Left hindlimb (tissue), 1 donor: ENCODE measurements at places on chromosomes 2 and 18.

- no peak for DNase-seq
These were observed 201.9 kb downstream of the CLIP4 start for GRCh38 chr2:29317077-29317517.

DNA sequence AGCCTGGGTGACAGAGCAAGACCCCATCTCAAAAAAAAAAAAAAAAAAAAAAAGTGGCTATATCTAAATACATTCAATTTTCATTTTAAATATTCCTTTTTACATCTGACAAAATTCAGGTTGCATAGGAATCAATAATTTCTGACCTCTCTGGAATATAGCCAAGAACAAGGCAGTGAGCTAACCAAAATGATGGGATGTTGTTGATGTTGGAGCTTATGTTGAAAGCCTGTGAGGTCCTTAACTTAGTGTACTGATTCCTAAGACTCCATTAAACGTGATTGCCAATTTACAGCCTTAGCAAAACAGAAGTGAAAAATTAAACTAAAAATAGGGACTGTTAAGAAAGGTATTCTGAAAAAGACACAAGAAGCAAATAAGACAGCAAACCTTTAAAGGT is 109.6 kb downstream of the MEP1B start:
- no peak for DNase-seq

DNA sequence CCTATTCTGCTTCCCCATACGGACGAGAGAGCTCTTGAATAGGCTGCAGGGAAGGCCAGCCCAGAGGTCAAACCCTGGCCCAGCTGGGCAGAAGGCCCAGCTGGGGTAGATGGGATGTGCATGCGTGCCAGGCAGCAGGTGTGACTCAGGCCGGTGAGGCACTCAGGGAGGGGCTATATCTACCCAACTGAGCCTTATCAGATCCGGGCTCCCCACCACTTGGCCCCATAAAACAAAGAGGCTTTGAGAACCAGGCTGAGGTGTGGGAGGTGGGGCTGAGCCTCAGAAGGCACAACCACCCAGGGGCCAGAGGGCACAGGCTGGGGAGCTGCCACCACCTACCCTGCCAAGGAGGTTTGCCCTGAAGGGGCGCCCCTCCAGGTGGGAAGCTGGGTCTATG is 8.0 kb upstream of the CFAP65 start:
- DNase-seq: no peak

GRCh38 chr2:96148410-96149217 is 3.4 kb upstream of the DUSP2 start:
- peak; percentile 88 for DNase-seq

GRCh38 chr2:159204381-159205144 is 81.9 kb downstream of the WDSUB1 start:
- DNase-seq: no peak

DNA sequence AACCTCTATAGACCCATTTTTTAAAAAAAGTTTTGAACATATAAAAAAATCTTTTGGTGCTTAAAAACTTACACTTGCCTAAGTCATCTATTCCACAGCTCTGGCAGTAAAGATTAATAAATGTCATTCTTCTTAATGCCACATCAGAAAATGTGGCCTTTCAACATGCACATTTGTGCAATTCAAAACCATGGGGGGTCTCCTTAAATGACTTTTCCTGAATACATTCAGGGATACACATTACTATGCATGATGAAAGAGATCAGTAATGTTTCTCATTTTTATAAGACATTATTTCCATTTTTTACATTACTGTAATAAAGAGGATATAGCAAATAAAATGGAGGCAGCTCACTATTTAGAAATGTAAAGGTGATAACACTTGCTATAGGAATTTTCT is 142.3 kb downstream of the RBM43 start:
- DNase-seq: no peak

- DNase-seq: no peak
These were observed 356.6 kb downstream of the SPAG16 start for GRCh38 chr2:213640738-213641425.

DNA sequence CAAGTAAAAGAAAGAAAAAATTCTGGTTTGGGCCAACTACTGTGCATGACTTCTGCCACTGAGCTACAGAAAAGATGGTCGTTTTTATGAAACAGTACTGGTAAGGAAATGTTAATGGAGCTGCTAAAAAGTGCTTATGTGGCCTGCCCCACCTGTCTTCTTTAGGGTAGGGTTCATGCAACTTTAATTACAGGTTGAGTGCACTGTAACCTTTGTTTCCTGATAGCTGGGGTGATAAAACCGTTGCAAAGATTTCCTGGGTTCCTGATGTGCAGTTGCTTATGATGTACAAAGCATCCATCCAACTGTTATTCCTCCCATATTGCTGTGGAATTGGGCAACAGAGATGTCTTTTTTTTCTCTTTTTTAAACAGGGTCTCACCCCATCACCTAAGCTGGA is 34.3 kb upstream of the PUM2 start:
- no peak for DNase-seq

- no peak for DNase-seq
These were observed 3.5 kb downstream of the OBSL1 start for GRCh38 chr2:219567791-219568361.

- no peak for DNase-seq
These were observed 352.9 kb downstream of the LPIN1 start for GRCh38 chr2:12099374-12099773.

DNA sequence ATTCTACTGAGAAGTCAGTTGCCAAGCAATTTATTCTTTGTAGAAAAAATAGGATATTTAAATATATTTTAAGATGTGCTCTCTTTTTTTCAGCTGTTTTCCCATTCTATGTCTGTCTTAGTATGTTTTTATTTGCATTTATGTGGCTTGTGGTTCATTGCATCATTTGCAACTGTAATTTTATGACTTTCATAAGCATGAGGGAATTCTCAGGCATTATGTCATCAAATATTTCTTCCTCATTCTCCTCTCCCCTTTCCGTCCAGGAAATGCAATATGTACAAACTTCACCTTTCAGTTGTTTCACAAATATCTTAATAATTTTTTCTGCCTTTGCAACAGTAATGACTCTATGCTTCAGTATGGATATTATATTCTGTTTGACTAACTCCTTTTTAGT is 560.2 kb upstream of the LRATD1 start:
- DNase-seq: no peak

GRCh38 chr2:16266571-16266970 is 326.2 kb downstream of the MYCN start:
- no peak for DNase-seq

DNA sequence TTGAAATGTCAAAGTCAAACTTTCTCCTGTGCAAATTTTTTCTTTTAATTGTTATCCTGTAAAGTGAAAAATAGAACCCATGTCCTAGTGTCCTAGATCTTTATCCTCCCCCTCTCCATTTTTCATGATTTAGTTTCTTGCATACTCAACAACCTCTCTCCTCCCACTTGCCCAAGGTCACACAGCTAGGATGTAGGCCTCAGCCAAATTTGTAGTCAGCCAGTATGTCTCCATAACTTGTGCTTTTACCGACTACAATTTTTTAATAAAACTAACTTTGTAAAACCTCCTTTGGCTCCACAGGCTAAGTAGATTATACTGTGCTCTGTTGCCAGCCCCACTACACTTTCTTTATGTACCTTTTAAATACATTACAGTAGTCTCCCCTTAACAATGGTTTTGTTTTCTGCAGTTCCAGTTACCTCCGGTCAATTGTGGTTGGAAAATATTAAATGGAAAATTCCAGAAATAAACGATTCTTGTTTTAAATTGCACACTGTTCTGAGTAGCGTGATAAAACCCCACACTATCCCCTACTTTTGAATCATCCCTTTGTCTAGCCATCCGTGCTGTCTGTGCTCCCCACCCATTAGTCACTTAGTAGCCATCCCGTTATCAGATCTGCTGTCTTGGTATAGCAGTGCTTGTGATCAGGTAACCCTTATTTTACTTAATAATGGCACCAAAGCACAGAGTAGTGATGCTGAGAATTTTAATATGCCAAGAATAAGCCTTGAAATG is 22.8 kb downstream of the GULP1 start:
- no peak for DNase-seq

DNA sequence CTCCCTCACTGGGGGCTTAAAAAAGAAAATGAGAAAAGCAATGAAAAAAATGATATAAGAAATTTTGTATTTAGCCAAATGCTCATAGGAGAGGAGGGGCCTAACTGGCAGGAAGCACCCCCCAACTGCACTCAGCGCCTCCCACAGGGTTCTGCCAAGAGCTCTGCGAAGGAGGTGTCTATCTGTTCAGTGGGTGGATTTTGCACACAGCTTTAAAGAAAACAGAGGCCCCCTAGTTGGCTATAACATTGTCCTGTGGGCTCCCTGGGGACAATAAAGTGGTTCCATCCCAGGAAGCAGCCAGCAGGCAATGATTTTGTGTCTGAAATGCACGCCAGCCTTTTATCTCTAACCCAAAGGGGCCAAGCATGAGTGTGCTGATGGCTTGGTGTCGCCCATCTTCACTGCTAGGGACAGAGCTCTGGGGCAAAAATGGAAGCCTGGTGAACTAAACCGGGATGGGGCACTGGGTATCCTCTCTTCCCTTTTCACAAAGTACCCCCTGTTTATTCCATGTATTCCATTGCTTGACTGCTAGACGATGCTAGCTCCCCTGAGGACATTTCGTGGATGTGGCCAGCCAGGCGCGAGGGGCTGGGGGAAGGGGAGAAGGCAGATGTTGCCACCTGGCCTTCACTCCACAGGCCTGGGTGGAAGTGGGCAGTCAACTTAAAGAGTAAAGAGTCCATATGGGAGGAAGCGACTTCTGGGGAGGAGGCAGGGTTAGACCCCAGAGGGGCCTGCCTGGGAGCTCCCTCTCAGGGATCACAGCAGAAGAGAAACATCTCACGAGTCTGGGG is 205.7 kb downstream of the CYP26B1 start:
- peak; percentile 60 for DNase-seq

DNA sequence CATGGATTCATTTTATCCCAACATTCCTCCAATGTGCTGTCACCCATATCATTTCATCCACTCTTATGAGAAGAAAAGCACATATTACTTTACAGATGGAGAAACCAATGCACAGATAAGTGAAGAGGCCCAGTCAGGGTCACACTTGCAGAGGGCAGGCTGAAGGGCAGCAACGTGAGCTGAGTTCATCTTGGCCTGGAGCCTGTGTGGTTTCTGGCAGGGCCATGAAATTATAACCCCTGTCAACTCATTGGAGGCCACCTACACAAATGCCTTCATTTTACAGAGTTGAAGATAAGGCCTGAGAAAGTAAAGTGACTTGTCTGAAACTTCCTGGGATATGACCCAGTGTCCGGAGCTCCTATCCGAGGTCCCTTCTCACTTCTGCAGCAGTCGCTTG is 88.4 kb upstream of the NRP2 start:
- no peak for DNase-seq

GRCh38 chr2:3585261-3586109 is 9.4 kb upstream of the COLEC11 start:
- no peak for DNase-seq

DNA sequence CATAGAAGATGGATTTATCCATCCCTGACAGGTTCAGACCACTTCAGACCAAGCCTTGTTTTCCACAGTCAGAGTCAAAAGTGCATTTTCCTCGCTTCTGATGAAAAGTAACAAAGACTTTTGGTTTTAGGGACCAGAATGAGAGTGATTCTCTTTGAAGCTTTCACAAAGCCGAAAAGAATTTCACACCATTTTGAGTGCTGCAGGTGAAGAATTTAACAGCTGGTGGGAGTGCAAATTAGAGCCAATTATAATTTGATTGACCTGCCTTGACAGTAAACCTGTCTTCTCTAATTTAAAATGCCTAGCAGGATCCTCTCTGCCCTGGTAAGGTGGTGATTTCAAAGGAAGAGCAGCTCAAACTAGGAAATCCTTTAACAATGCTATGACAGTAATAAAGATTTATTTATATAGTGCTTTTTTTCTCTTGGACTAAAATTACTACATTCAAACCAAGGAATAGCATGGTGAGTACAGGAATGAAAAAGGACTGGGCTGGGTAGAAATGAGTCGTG is 241.6 kb downstream of the HRH4 start:
- DNase-seq: no peak

GRCh38 chr2:62184512-62185230 is 11.2 kb upstream of the B3GNT2 start:
- no peak for DNase-seq

GRCh38 chr18:77648411-77648810 is 398.8 kb downstream of the GALR1 start:
- DNase-seq: no peak

DNA sequence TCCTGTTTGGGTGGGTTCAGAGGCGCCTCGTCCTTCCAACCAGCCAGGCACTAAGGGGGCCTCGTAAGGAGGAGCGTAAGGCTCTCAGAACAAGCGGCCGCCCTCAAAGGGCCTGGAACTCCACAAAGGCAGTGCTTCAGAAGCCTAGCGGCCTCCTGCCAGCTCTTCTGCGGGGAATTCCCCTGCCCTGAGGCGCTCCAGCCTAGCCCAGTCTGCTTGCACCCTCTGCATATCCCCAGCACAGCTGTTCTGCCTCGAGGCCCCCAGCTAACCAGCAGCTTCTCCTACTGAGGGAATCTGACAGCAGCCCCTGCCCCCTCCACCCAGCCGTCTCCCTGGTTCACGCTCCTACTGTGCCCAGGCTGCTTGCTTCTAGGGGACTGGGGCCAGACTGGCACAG is 265.9 kb downstream of the TFCP2L1 start:
- no peak for DNase-seq

DNA sequence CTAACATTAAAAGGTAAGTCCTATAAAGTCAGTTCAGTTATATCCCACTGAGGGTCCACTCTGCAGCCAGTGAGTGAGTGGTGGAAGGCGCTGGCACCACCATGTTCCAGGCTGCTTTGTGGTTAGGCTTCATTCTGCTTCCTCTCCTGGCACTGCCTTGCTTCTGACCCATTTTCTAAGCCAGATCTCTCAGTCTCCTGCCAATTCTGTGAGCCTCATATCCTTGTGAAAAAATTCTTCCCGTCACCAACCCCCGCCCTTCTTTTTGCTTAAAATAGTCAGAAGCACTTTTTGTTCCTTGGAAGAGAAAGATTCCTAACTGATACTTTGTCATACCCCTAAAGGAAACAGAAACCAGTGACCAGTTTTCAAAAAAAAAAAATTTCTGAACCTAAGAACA is 139.8 kb upstream of the NCK2 start:
- peak; percentile 58 for DNase-seq
